ENCODE measurements at places on chromosomes 7 and 10. TPM values are rescaled to one million over a fixed set of nuclear protein-coding genes. Genes with fewer than 3 reads are reported as not detected.

- no peak for DNase-seq
Measured at GRCh38 chr7:2616387-2617324, 15.1 kb upstream of the TTYH3 start.

Gene FAM25G
- polyA plus RNA-seq = not detected

- DNase-seq = no peak
Measured at GRCh38 chr7:7819442-7820247, 101.2 kb upstream of the RPA3 start.

- DNase-seq = peak; percentile 23
Measured at GRCh38 chr10:7265396-7266123, 145.3 kb downstream of the SFMBT2 start.

DNA sequence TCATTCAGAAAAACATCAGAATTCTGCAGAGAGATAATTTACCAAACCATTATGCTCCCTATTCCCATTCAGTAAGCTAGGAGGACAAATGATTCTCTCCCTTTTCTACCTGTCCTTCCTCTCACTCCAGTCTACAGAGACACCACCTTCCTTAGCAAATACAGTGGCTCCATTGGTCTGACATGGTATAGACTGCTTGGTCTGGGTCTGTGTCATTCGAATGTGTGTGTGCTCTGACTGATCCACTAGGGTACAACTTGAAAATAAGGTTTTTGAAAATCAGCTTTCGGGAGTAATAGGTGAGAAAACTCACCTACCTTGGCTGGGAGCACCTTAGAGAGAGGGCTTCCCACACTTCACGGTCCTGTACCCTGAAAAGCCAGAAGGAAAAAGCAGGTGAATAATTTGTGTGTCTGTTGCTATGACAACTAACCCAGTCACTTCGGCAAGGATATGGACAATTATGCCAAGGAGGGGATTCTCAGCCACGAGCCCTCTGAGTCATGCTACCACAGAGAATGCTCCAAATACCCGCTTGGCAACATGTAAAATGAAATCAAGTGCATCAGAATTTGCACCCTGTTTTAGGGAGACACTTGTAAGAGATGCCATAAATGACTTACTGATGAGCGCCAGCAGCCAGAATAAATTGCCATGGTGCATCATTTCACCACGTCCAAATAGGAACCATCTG is 114.5 kb upstream of the PRKCQ start:
- DNase-seq = no peak

DNA sequence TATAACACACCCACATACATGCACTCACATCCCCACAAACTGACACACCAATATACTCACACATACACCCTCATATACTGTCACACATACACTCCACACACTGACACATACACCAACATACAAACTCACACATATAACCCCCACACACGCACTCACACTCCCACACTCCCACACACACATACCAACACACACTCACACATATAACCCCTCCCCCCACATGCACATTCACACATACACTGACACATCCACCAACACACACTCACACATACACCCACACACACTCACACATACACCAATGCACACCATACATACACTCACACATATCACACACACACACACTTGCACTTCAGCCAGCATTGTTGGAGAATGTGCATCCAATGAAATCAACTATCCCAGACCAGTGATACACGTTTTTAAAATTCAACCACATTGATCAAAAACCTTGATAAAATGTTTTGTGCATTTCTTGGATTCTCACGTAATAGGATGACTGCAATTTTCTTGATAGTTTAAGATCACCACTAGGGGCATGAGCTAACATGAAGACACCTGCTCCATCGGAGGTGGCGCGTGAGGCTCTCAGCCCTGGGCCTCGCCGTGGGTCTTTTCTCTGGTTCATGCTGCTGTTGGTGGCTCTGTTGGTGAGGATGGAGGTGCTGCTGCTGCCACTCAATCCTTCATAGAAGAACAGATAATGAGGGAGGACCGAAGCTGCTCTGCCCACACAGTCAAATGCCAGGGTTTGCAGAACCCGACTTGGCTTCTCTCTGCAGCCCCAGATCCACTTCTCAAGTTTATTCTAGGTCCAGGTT is 32.1 kb upstream of the CHST15 start:
- no peak for DNase-seq

- DNase-seq = no peak
Measured at GRCh38 chr7:117084286-117084685, 131.0 kb downstream of the ST7 start.

Gene PRRT4
- polyA plus RNA-seq = not detected
